Activated CD8-positive, alpha-beta memory T cell treated with anti-CD3 and anti-CD28 coated beads for 4 hours (primary cell): ENCODE measurements at places on chromosomes 1 and 21.

DNA sequence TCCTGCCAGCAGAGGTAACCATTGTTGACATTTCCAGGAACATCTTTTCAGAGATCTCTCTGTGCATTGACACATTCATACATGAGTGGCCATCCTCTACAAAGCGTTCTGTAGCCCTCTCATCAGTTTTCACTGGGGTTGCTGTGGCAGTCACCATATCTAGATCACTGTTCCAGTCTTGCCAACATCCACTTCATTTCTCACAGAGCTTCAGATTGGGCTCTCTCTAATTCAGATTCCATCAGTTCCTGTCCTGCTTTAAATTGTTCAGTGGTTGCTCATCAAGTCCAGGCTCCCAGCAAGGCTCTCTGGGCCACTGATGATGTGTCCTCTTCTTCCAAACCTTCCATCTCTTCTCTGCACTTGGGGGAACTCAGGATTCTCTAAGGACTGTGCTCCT is 173.7 kb downstream of the KCNJ6 start:
- no peak for DNase-seq

- DNase-seq: no peak
Measured at GRCh38 chr1:159141584-159142390, 29.6 kb upstream of the CADM3 start.

GRCh38 chr1:99619583-99619982 is 26.3 kb upstream of the PALMD start:
- no peak for DNase-seq

GRCh38 chr1:29829448-29830344 is 593.4 kb downstream of the PTPRU start:
- no peak for DNase-seq

- no peak for DNase-seq
Measured at GRCh38 chr1:19477284-19478249, 7.8 kb downstream of the CAPZB start.
